Dermis blood vessel endothelial cell (primary cell): ENCODE measurements at places on chromosomes 2 and 18. TPM values are rescaled to one million over a fixed set of nuclear protein-coding genes. Genes with fewer than 3 reads are reported as not detected.

DNA sequence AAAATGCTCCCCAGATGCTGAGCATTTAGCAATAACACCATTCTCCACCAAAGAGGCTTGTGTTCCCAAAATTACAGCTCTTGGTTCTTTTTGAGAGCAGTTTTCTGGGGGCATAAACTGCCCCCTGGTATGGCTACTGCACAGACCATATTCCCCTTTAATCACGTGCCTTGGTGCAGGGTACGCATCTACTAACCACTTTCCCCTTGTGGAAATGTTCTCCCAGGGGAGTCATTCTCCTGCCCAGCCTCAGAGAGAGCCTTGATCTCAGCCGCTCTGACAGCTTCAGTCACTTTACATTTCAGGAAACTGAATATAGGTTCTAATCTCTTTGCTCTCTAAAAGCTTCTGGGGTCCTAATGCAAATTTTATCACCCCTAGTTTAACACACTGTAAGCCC is 44.7 kb upstream of the EML6 start:
- DNase-seq = no peak

- DNase-seq = no peak
These were observed 1296.0 kb upstream of the ZEB2 start for GRCh38 chr2:145815933-145816332.

- DNase-seq = no peak
These were observed 395.8 kb downstream of the LNPK start for GRCh38 chr2:175606010-175606841.

DNA sequence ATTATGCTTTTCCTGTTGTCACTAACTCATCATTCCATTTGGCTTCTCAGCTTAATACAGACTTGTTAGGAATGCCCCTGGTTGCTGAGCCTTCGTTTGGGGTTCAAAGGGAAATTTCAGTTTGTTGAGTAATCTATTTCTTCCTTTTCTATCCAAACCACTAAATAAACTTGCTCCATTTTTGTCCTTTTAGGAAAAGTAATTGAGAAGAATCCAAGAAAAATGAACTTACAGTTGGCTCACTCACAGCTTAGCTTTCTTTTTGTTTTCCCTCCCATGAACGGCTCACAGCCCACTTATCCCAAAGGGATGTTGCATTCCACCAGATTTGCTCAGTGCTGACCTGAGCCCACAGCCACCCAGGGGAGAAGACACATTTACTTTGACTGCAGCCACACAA is 73.9 kb downstream of the SOX11 start:
- no peak for DNase-seq

DNA sequence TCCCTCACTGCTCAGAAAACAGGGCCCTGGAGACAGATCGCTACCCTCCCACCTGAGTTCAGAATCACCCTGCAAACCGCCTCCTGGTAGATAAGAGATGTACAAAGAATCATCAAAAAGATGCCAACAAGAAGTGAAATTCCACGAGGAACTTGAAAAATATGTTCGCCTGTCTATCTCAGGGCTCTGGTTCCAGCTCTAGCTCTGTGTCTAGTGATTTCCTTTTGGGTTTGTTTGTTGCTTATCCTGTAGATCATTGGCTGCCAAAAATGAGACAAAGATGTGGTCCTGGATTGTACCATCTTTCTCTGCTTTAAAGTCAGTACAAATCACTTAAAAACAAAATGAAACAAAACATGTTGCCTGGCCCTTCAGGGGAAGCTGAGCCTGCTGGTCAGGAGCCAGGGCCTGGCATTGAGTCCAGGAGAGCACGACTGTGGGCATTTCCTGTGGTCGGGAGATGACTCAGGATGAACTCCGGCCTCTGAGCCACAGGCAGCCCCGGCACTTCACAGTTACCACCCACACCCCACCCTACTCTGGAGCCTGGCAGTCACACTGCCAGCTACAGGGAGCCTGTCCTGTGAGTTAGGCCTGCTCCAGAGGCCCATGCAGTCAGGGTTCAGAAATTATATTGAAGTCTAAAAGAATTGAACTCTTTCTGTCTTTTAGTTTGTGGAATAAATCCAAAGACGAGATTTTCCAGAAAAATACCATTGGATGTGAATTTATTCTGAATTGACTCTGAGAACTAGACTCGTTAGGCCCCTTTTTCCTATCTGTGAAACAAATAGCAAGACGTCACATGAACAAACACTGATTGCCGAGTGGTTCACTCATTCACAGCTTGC is 8.0 kb upstream of the ITGB6 start:
- peak; percentile 86 for DNase-seq

GRCh38 chr2:15242936-15243461 is 318.1 kb downstream of the NBAS start:
- no peak for DNase-seq

GRCh38 chr2:161915121-161915520 is 158.9 kb downstream of the DPP4 start:
- no peak for DNase-seq

DNA sequence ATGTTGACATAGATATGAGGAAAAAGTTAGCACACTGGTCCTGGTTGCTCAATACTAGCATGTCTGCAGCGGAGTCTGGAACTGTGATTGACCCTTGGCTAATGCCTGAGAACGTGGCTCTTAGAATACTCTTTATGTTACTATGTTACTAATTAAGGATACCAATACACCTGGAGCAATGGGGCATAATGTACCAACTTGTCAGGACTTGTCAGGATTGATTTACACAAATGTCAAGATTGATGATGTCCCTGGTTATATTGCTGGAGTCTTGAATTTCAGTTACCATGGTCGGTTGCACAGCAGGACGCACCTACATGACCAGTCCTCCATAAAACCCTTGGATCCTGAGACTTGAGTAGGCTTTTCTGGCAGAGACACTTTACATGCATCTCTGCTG is 810.9 kb downstream of the CPS1 start:
- no peak for DNase-seq

DNA sequence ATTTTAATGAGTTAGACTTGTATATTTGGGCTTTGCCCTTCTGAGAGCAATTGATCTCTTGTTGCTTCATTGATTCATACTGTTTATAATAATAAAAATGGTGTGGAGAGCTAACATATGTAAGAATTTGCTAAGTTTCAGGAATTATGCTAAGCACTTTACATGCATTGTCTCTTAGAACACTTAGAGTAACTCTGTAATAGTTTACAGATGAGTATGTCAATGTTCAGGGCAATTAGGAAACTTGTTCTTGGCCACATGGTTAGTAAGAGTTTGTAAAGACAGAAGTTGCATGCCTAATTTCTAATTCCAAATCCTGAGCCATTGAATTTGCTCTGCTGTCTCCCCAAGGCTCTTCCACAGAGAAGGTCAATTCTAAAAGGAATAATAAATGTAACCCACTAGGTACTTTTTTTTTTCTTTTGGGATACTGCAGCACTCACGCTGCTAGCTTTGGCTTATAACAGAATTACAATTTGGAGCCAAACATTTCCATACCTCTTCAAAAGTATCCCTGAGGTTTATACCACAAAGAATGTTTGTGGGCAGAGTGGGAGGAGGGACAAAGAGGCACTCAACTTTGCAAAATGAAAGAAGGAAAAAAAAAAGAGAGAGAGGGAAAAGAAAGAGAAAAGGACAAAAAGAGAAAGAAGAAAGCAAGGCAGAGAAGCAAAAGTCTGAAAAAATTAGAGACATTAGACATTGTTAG is 232.4 kb downstream of the CALCRL start:
- DNase-seq = no peak

DNA sequence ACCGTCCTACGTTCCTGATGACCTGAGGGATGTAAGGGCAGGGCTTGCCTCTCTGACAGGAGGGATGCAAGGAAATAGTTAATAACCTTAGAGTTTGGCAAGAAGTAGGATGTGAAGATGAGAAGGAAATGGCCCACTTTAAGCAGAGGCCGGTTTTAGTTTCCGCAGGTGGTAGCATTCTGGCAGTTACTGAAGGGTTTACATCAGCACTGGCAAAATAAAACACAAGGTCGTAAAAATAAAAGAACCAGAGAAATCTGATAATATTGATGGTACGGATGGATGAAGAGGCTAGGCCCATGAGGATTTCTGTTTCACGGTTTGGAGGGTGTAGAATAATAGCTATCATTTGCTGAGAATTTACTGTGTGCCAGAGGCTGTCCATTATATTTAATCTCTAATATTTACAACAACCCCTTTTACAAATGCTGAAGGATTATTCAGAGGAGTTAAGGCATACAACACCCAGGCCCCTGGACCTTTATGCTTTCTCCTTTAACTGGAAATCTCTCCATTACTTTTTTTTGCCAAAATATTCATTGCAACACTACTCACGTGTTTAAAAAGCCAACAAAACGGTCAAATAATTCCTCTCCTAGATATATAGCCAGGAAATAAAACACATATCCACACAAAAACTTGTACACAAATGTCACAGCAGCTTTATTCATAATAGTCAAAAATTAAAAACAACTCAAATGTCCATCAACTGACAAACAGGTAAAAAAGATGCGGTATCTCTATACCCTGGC is 28.5 kb downstream of the DAPL1 start:
- no peak for DNase-seq

DNA sequence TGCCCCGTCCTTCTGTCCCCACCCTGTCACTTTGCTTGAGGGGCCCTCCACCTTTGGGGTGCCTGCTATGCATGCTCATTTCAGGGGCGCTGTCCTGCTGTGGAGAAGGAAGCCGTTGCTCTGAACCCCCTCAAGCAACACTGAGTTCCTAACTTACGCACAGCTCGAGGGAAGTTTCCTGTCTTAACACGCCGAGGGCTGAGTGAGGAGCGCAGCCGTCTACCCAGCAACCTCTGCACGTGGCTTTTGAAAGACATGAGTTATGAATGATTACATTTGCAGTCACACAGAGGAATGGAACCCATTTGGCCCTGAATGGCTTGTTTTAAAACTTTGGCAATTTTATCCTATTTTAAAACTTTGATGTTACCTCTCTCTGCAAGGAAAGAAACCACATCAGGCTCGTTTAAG is 14.0 kb downstream of the RAMP1 start:
- no peak for DNase-seq

GRCh38 chr2:147553775-147554271 is 291.0 kb upstream of the ACVR2A start:
- DNase-seq = no peak

- DNase-seq = no peak
These were observed 479.7 kb upstream of the RAB6C start for GRCh38 chr2:129499747-129500146.

DNA sequence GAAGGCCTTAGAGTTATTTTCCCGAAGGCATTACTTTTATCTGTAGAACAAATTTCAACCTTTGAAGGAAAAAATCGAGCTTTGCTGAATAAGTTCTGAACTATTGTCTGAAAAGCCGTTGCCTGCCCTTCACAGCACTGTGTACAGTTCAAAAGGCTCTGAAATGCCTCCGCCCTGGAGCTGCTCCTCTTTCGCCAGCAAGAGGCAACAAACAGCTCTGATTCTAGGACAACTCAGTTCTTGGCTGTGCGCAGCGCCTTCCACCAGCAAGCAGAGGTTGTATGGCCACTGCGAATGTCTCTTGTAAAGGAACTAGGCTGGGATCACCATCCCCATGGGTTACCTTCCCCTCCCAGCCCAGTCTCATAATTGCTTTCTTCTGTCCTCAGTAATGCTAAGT is 308.5 kb downstream of the GBX2 start:
- peak; percentile 64 for DNase-seq

DNA sequence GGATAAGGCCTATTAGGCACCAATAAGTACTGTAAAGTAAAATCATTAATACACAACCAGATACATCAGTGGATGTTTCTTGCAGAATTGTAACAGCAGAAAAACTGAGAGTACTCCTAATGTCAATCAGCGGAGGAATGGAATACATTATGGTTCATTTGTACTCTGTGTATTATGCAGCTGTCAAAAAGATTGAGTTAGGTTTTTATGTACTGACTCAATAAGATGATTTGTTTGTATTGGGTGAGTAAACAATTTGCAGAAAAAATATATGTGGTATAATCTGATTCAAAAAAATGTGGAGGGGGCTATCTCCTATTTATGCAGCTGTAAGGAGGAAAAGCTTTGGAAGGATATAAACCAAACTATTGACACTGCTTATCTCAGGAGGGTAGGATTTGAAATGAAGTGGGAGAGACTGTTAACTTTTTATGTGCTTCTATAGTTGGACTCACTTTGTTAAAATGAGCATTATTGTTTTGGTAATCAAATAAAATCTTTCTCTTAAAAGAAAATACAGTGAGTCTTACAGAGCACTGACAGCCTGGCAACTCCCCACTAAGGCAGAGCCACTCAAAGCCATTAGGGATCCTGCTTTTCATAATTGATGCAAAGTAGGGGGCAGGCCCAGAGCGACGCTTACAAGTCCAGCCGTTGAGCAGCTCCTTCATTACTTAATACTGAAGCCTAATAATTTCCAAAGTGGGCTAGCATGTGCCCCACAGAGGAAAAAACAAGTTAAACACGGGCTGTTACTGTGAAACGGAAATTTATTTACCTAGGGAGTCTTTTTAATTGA is 168.8 kb downstream of the PHLPP1 start:
- DNase-seq = no peak

DYSF gene
- 145 and 268 TPM in 2 replicates for total RNA-seq

SIX3 gene
- total RNA-seq = not detected in 2 replicates

LCT gene
- under 0.01 TPM in 1 of 2 replicates, not detected in the other for total RNA-seq

GPR39 gene
- under 0.01 TPM in 1 of 2 replicates, not detected in the other for total RNA-seq

UGT1A5 gene
- total RNA-seq = not detected in 2 replicates

PRLH gene
- not detected in 2 replicates for total RNA-seq
